Stimulated activated CD4-positive, alpha-beta T cell treated with anti-CD3 and anti-CD28 coated beads, Interleukin-4, amount 100 ng/mL, for 24 hours (primary cell): ENCODE measurements at places on chromosomes 16 and 17.

DNA sequence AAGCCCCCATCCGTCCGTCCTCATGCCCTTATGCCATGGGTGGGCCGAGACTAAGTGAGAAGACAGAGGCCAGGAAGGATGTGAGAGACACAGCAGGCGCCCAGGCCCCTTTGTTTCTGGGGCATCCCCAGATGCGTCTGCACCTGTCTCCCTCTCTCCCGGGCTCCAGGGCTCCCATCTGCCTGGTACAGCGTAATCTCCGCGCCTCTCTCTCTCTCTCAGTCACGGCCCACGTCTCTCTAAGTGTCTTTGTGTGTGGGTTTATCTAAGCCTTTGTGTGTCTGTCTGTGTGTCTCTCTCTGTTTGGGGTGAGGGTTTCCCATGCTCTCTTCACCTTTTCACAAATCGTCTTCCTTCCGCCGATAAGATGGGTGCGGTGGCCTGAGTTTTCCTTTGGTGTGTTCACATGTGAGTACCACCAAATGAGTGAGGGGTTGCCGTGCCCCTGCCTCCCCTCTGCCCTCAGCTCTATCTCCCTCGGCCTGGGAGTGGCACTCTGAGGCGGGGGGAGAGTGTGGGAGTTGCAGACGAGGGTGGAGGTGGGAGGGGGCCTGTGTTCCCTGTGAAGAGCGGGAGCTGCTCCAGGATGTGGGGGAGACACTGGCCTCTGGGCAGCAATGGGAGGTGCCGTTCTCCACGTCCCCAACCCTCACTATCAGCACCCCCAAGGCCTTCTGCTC is 25.8 kb upstream of the ABCC3 start:
- no peak for DNase-seq

DNA sequence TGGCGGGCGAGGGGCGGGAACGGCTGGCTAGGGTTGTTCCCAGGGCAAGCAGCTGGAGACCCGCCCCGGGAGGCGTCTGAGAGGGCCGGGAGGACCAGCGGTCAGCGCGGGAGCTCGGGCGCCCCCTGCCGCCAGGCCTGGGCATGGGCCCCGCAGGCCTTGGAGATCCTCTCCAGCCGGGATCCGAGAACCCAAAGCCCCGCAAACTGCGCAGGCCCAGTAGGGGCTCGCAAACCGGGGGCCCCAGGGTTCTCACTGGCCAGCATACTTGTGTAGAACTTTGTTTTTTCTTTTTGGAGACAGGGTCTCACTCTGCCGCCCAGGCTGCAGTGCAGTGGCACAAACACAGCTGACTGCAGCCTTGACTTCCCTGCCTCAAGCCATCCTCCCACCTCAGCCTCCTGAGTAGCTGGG is 20.8 kb upstream of the ZNF423 start:
- peak; percentile 17 for DNase-seq

DNA sequence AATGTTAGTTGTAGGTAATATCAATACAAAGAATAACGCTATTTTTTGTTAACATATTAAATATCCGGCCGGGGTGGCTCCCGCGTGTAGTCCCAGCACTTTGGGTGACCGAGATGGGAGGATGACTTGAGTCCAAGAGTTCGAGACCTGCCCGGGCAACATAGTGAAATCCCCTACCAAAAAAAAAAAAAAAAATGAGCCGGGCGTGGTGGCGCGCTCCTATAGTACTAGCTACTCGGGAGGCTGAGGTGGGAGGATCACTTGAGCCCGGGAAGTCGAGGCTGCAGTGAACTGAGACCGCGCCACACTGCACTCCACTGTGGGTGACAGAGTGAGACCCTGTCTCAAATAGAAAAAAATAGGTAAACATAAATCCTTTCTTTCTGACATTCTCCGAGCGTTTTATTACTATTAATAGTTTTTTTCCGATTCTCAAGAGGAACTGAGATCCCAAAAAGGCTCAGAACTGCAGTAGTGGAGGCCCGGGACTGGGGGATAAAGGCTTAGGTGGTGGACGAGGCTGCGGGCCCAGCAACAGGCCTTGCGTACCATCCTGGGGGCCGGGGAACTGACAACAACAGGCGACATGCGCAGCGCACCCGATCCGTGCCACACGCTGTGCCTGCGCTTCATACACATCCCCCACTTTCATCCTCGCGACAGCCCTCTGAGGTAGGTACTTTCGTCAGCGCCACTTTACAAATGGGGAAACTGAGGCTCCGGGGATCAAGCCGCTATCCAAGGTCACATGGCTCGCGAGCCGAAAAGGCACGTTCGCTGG is 919 bp downstream of the N4BP1 start:
- DNase-seq = peak; percentile 47

DNA sequence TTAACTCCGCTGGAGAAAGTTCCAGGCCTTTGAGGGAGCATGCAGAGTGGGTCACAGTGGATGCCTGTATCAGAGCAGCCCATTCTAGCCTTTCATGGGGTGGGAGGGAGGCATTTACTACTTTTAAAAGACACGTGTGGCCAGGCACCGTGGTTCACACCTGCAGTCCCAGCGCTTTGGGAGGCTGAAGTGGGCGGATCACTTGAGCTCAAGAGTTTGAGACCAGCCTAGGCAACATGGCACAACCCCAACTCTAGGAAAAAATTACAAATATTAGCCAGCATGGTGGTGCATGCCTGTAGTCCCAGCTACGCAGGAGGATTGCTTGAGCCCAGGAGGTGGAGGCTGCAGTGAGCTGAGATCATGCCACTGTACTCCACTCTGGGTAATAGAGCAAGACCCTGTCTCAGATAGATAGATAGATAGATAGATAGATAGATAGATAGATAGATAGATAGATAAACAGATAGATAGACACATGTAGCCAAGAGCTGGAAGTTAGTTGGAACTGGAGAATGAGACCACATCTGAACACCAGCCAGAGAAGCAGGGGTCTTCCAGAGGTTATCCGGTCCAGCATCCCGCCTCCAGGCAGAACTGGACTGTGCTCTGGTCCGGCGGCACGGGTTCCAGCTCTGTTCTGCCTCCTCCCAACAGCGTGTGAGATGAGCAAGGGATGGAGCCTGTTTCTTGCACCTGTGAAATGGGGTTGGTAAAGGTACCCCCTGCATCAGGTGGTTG is 3.6 kb downstream of the ADCY7 start:
- DNase-seq = no peak

DNA sequence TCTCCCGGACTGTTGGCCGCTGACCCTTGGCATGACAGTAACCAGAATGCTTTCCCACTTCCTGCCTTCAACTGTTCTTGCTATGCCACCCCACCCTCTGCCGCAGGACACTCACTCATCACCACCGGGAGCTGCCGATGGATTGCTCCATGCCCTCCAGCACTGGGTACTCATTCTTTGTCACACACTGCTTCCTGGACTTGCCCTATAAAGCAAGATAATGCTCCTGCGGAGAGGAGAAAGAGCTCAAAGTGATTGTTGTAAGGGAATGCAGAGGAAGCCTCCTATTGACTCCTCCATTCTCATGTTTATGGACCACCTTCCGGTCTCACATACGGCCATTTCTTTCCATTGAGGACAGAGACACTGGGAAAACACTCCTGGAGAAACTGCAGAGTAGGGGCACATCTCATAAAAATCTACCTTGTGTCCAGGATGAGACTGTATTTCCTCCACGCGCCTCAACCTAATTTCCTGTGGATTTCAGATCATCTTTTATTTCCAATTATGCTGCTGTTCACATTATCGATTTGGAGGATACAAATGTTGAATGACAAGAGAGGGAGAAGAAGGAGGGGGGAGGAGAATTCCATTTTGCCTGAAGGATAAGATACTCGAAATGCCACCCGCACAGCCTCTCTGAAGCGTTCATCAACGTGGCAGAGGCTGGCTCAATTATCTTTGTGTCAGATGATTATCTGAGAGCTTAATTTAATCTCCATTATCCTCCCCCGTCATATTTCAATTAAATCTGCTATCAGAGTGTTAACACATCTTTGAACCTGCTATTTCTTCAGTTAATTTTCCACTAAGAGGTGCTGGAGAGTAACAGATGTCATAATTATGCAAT is 486.1 kb upstream of the SALL1 start:
- DNase-seq = no peak

GRCh38 chr17:77009877-77010276 is 130.9 kb upstream of the SEC14L1 start:
- DNase-seq = no peak

GRCh38 chr17:34133350-34133749 is 121.7 kb upstream of the CCL2 start:
- no peak for DNase-seq

GRCh38 chr17:58564971-58565370 is 50.5 kb upstream of the MTMR4 start:
- no peak for DNase-seq

DNA sequence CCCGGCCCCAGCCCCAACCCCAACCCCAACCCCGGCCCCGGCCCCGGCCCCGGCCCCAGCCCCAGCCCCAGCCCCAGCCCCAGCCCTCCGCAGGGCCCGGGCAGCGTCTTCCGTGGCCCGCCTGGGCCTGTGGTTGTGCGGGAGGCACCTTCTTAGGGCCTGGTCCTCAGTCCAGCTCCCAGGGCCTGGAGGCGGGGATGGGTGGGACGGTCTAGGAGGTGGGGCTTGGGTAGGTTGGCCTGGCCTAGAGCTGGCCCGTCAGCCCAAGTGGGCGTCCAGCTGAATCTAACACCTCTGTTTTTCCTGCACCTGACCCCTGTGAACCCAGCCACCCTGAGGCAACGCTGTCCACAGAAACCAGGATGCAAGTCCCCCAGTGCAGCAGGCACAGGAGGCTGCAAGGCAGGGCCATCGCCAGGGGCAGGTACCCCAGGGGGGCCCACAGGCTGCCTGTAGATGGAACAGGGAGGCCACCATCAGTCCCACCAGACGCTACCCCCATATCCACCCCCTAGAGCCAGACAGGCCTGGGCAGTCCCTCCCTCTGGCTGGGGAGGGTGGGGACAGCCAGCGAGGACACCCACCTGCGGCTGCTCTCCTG is 8.8 kb downstream of the MSLN start:
- DNase-seq = no peak

DNA sequence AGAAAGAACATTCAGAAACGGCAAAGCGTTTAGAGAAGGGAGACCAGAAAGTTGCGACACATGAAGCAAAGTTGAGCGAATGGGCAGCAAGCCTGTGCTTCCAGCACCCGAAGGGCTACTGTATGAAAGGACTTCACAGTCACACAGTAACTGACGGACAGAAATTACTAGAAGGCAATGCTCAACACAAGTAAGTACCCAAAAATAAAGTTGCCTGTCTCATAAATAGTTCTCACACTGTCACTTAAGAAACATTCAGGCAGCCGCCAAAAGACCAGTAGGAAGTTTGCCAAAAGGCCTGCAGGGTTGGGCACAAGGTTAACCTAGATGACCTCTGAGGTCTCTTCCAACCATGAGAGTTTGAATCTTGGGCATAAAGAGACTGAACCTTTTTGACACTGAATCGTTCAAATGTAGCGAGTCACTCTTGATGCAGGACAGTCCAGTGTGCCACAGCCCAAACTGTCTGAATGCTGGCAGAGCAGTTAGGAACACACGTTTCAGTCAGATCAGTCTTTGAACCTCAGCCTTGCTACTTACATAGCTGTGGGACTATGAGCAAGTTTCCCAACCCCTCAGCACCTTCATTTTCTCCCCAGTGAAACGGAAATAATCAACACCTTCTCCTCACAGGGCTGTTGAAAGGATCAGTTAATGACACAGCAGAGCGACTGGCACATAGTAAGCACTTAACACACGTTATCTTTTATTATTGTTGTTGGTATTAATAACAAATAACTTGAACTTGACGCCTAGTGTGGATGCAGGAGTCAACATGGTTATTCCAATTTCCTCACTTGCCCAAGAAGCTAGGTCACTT is 10.4 kb downstream of the NCBP3 start:
- DNase-seq = no peak

DNA sequence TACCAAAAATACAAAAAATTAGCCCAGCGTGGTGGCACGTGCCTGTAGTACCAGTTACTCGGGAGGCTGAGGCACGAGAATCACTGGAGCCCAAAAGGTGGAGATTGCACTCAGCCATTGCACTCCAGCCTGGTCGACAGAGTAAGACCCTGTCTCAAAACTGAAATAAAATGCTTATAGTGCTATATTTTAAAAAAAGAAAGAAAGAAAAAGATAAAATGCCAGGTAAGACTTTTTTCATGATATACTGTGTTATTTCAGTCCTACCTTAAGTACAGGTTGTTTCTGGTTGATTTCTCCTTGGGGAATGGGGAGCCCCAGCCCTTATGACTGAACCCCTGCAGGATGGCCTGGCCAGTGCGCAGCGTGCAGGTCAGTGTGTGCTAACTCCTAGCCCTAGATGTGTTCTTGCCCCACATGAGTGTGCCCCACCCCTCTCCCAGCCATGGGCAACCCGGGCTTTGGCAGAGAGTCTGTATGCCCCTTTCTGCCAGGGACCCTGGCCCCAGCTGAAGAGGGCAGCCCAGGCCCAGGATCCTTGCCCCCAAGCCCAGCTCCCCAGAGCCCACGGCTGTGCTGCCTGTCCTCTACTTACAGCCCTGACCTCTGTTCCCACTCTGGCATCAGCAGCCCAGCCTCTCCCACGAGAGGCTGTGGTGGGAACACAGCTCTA is 1.3 kb downstream of the CNGB1 start:
- no peak for DNase-seq

GRCh38 chr17:81481073-81481799 is 31.4 kb downstream of the ACTG1 start:
- peak; percentile 53 for DNase-seq

GRCh38 chr16:30570636-30571444 is 674 bp downstream of the ZNF688 start:
- DNase-seq = peak; percentile 15

- peak; percentile 39 for DNase-seq
These were observed 44.0 kb downstream of the SREBF1 start for GRCh38 chr17:17792551-17793377.

- peak; percentile 4 for DNase-seq
These were observed 409 bp downstream of the ACSF2 start for GRCh38 chr17:50426472-50426782.

DNA sequence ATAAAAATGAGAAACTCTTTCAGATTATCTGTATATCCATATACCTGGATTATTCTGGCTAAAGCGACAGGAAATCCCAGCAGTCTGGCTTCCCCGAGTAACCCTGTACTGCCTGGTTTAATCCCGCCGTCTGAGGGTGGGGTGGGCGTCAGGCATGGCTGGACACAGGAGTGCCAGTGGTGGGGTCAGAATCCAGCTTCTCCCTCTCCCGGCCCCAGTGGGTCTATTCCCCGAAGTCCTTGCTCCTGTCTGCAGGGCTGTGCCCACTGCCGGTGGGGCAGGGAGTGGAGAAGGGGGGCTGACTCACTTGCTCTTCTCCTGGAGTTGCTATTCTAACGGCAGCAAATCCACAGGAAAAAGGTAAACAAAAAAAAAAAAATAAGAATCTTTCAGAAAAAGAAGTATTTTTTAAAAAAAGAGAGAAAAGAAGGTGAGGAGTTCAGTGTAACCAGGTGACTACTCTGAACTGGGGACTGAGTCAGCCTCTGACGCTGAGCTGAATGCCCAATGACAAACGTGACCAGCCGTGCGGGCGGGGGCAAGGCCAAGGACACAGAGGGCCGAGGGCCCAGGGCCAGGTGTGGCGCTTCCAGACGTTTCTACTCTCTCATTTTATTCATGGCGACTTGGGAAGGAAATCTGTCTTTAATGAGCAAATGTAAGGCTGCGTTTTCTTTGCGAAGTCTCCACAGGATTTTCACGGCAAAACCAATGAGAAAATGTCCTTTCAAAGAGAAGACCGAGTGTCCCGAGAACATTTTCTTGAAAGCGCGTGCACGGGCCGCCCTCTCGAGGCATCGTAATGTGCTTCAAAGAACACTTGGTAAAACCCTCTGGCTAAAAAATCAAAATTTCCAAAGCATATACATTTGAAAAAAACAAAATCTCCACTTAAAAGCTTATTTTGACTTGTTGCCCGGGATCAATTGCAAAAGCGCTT is 20.2 kb downstream of the FOXF1 start:
- no peak for DNase-seq
